ENCODE measurements at places on chromosomes 7 and 10. TPM values are rescaled to one million over a fixed set of nuclear protein-coding genes. Genes with fewer than 3 reads are reported as not detected.
A peak's percentile ranks its signal among the peaks of the same experiment; 100 is the strongest.

DNA sequence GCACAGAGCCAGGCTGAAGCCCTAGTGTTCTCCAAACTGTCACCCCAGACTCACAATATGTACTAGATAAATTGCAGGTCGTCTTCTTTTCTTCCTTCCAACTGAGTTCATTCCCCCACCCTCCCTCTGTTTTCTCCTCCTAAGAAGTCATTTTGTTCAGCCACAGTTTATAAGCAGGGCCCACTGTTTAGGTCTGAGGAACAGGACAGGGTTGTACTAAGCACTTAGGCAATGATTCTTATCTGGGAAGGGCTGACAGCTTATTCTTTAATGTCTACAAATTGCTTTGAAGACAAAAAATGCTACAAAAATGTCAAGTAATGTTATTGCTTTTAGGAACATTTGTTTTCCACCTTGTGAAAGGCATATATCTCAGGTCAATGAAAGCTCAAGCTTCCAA is 59.1 kb downstream of the CDC123 start:
- DNase-seq: no peak

GRCh38 chr10:50997461-50997860 is 76.8 kb upstream of the PRKG1 start:
- no peak for DNase-seq

DNA sequence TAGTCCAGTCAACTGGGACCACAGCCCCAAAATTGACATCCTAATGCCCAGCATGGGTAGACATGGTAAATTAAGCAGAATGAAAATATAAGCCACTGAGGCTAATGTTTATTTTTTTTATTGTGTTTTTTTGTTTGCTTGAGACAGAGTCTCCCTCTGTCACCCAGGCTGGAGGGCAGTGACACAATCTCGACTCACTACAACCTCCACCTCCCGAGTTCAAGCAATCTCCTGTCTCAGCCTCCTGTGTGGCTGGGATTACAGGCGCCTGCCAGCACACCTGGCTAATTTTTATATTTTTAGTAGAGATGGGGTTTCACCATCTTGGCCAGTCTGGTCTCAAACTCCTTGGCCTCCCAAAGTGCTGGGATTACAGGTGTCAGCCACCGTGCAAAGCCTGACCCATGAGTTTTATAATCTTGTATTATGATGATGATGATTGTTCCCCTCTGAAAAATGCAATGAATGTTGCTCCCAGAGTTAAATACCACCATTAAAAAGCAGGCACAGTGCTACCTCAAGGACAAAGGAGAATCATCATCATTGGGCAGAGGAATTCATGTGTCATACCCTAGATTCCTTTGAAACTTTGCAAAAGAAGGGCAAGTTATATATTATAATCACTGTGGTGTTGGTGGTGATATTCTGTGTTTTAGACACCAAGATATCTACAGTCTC is 228.0 kb downstream of the PARD3 start:
- DNase-seq: no peak

DNA sequence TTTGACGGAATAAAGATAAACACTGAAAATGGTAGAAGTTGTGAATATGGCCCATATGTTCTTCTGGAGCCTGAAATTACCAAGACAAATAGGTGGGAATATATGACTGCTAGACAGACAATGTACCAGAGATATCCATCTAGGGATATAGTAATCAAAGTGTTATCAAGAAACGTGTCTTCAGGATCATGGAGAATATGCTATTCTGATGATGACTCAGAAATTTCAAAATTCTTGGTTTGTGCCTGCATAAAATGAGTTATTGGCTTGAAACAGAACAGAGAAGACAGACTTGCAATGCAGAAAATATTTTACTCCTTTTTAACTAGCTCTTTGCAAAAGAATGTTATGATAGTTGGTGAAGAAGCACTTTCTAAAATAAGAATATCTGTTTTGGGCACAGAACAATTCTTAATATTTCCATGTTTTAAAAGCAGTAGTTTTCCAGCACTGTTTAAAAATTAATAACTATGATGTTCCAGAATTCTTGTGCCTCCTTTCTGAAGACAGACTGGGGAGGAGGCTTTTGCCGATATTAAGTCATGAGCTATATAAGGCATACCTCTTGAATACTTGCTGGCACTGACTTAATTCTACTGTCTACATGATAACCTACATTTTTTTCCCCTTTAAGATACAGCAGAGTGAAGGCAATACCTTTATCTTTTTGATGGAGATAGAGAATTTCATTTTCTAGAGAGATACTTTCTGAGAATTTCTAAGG is 34.4 kb upstream of the CABCOCO1 start:
- no peak for DNase-seq

- no peak for DNase-seq
Measured at GRCh38 chr7:45919993-45920459, 1.0 kb downstream of the IGFBP3 start.

DNA sequence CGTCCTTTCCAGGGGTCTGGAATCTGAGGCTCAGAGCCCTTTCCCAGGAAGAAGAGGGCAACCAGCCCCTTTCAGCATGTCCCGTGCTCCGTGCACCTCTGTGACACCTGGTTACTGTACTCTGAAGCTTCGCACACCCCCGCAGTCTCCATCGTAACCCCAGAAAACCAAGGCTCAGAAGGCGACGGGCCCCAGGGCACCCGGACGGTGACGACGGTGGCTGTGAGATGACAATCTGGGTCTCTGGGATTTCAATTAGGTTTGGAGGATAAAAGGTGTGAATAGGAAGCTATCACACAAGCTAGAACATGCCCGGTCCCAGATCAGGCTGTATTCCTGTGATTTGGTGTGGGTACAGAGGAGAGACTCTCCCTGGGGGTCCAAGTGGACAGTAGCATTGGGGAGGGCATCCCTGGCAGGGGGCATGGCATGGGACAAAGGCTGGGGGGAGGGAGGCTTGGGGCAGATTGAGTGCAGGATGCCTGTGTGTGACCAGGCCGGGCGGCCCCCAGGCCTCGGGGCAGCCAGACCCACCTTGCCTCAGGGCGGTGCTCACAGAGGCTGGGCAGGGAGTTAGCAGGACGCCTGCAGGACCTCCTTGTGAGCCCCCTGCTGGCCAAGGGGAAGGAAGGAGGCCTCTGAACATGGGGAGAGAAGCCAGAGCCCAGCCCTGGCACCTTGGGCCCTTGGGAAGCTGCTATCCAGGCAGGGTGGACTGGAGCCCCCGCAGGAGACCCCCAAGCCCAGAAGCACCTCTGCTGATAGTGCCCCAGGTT is 23.4 kb upstream of the PSMG3 start:
- DNase-seq: peak; percentile 52

- DNase-seq: no peak
Measured at GRCh38 chr7:106693677-106694353, 32.9 kb upstream of the CCDC71L start.

DNA sequence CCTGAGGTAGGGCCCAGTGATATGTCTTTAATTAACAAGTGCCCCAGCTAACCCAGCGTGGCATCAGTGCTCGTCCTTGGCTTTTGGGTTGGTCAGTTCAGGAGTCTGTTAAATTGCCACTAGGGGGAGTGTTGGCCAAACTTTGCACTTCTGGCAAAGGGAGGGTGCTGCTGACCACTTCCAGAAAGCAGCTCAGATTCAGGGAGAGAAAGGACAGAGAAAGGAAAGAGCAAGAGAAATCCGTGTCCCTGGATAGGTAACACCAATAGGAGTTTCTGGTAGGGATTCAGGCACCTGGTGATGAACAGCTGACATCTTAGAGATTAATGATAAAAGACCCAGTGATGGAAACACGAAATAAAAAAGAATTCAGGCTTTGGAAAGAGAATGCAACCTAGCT is 243.1 kb upstream of the AOAH start:
- DNase-seq: peak; percentile 81

GRCh38 chr10:58555170-58555929 is 42.7 kb downstream of the BICC1 start:
- DNase-seq: no peak

DNA sequence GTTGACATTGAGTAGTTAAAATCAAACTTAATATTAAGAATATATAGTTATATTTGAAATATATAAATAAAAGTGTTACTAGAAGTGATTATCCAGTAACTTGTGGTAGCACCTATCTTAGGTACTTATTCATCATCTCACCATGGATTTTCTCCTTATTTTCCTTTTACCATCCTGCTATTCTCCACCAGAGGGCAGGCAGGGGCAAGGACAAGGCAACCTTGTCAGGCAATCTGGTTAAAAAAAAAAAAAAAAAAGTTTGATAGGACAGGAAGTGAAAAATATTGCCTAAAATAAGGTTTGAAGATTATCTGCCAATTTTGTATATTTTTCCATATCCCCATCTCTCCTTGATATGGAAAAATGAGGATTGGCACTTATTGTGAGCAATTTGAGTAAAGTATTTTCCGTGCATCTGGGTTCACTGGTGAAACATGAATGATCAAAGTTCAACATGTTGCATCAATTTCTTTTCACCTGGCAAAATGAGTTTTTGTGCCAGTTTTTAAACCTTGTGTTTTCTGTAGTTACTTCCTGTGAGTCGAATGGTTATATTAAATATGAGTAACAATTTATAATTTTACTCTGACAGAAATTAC is 256.7 kb downstream of the AGMO start:
- peak; percentile 38 for DNase-seq

DNA sequence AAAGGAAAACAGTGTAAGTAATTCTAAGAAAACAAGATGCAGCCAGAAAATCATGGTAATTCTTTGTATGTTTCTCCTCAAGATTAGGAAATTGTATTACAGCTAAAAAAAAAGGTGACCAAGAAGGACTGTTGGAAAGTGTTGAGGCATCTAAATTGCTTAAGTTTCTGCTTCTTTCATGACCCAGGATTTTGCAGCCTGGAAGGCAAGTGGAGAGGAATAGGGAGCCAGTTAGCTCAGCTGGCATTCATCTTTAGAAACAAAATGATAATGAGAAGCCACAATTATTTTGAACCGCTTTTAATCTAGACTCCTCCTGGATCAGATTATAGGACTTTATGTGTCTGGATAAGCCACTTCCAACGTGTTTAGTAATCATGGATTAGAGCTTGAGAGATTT is 56.8 kb upstream of the TMEM229A start:
- no peak for DNase-seq

- DNase-seq: no peak
Measured at GRCh38 chr7:106626376-106627164, 34.4 kb downstream of the CCDC71L start.

DNA sequence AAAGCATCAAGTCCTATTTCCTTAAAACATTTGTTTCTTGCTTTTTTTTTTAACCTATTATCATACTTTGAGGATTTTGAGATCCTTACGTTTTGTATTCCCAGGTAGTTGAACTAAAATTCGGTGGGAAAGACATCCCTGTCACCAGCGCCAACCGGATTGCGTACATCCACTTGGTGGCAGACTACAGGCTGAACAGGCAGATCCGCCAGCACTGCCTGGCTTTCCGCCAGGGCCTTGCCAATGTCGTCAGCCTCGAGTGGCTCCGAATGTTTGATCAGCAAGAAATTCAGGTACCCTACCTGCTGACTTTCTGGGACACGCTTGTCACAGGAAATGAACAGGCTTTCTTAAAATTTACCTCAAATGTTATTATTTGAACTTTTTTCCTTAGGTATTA is 83.0 kb upstream of the DNAJB6 start:
- no peak for DNase-seq

DNA sequence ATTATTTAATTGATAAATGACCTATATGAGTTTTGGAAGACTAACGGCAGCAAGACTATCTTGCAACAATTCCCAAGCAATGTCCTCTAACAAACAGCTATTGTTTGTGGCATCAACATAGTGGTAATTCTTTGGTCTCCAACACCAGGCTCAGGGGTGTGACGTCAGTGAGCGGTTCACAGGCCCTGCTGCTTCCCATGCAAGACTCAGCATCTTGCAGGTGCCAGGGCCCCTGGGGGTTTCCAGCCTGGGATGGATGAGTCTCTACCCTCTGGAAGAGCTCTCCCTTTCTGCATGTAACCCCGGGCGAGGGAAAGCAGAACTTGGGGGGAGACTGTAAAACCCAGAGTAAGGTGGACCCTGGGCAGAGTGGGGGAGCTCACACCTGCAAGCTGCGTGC is 164.7 kb downstream of the ACTR3B start:
- no peak for DNase-seq

- DNase-seq: no peak
Measured at GRCh38 chr7:84042110-84042539, 152.5 kb downstream of the SEMA3A start.

DNA sequence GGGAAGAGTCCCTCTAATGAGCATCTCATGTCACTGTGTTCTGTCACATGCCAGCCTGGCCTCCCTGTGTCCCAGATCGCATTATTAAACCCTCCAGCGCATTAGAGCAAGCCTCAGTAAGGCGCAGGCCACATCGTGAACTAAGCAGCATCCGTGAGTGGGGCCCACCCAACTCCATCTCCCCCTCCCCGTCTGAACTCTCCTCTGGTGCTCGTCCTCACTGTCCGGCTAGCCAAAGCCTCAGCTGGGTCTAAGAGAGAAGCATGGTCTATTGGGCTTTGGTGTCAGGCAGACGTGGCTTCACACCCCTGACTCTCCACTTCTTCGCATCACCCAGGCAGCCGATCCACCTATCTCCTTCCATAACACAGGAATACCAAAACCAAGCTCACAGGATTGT is 164.7 kb upstream of the LANCL2 start:
- no peak for DNase-seq

- DNase-seq: no peak
Measured at GRCh38 chr7:146510088-146510680, 393.6 kb downstream of the CNTNAP2 start.

DNA sequence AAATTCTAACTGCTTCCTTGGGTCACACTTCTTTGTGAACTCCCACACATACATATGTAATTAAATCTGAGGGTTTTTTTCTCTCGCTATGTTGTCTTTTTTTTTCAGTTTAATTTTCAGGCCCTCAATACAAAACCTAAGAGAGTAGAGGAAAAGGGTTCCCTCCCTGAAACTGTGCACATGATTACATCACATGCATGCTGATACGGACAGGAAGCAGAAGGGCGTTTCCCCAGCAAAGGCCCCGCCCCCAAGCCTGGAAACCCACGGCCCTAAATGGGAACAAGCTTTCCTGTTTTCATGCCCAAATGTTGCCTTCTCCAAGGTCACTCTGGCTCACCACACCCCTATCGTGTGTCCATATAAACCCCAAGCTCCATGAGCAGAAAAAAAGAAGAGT is 115.4 kb downstream of the TEX36 start:
- DNase-seq: no peak

Gene CXCL12
- total RNA-seq: 28.3 TPM

Gene NME8
- total RNA-seq: not detected

Gene WEE2
- not detected for total RNA-seq

Gene PKD2L1
- 0.20 TPM for total RNA-seq

Gene STEAP2
- total RNA-seq: 6.7 TPM

Gene GNAT3
- total RNA-seq: not detected

Gene GIMAP5
- total RNA-seq: not detected

Gene MPP7
- total RNA-seq: 6.9 TPM

Gene CLDN12
- 42.9 TPM for total RNA-seq

All from H9 (cell line).